Caki2 (cell line): ENCODE measurements at places on chromosomes 3 and 15. TPM values are rescaled to one million over a fixed set of nuclear protein-coding genes. Genes with fewer than 3 reads are reported as not detected.
A peak's percentile ranks its signal among the peaks of the same experiment; 100 is the strongest.

- no peak for DNase-seq
These were observed 11.3 kb downstream of the GTPBP8 start for GRCh38 chr3:113002037-113002436.

GRCh38 chr3:32685543-32686185 is 676 bp downstream of the CNOT10 start:
- DNase-seq: no peak

GRCh38 chr3:15498431-15499214 is 22.9 kb downstream of the COLQ start:
- DNase-seq: no peak

GRCh38 chr3:53045518-53046170 is at the start of gene SFMBT1:
Gene SFMBT1, minus strand, starts transcription at chr3:53046073. Its CDS starts 76,945 bp downstream, at chr3:52969128.
- peak; percentile 61 for DNase-seq

- no peak for DNase-seq
These were observed 37.5 kb downstream of the GAP43 start for GRCh38 chr3:115660646-115661337.

- no peak for DNase-seq
These were observed 67.1 kb downstream of the MAGI1 start for GRCh38 chr3:65971293-65972252.

DNA sequence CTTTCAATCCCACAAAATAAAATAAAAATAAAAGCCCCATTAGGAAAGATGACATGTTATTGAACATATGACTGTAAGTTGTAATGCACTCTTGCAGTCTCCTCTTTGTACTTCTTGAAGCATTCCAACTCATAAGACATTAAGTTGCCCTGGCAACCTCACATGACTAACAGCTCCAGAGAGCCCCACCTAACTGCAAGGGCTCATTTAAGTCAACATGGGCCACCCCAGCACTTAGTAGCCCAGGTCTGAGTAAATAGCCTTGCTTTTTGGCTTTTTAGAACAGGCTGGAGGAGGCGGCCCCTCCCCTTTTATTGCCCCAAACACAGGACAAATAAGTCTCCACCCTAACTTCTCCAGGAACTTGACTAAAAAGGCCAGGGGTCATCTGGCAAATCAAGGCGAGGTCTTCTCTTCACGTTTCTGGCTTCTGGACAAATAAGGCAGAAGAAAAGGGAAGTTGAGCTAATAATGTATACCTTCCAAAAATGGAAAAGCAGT is 135.1 kb downstream of the TMCO5A start:
- peak; percentile 35 for DNase-seq

A4GNT gene
- not detected in 2 replicates for total RNA-seq

DNA sequence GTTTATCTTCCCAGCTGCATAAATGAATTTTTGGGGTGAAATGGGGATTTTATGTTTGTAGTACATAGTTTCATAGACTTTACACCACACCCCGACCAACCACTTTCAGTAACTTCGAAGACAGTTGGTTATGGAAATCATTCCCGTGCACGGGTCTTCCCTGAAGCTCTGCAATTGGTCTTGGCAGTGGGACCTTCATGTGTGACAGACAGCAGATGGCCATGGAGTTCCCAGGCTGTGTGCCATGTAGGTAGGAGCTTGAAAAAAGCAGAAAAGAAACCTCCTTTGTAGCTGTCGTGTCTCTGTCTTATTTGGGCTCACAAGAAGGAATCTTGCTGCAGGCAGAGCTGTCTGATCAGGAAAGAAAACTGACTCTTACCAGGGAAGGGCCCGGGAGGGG is 25.9 kb downstream of the EXOG start:
- no peak for DNase-seq

DNA sequence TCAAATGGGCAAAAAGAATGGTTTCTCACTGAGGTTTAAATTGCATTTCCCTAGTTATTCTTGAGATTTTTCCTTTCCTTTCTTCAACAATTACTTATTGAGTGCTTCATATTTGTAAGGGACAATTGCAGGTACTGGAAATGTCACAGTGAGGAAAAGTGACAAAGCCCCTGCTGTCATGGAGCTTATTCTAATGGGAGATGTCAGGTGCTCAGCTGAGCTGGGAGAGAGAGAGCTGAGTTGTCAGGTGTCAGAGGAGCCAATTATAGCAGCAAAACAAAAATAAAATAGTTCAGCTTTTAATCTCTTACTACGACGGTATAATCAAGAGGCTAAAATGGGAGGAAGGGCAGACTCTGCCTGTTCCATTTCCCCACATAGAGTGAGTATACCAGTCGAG is 42.0 kb downstream of the CD86 start:
- DNase-seq: no peak

GRCh38 chr15:72785432-72785831 is 1.9 kb upstream of the ADPGK start:
- no peak for DNase-seq
